Thymus (tissue), 14 donors: ENCODE measurements at places on chromosomes 16 and 17. TPM values are rescaled to one million over a fixed set of nuclear protein-coding genes. Genes with fewer than 3 reads are reported as not detected.

DNA sequence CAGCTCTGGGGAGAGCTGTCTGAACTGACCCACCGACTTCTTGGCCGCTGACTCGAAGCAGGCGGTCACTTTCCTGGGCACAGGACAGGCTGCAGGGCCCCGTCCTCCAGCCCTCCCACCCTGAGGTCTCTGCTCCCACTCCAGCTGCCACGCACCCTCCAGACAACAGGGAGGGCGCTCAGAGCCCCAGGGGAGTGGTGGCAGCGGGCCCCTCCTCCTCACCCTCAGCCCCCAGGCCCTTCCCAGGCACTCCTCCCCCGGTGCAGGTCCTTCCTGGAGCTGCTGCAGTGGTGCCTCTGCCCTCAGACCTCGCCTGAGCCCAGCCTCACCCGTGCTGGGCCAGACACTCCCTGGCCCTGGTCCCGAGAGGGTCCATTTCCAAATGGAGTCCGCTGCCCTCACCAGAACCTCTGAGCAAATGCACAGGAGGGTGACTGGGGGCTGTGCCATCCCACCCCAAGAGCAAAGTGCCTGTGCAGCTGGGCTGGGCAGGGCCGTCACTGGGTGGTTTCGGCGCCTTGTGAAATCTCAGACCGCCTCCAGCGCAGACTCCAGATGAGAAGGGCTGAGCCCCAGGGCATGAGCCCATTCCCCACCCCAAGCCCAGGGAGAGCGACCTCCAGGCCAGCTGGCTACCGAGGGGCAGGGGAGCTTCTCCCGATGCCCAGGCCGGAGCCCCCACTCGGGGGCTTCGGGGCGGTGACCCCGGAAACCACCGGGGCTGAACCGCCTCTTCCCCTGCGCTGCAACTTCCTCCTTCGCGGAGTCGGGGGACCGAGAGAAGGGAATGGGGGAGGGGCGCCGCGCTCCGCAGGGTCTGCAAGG lies 717 bp downstream of the CYBA start:
- peak; percentile 37 for DNase-seq

Gene CMTM1
- 5.1 TPM for total RNA-seq

GRCh38 chr16:87192452-87193073 lies 124.6 kb downstream of the C16orf95 start:
- no peak for DNase-seq

DNA sequence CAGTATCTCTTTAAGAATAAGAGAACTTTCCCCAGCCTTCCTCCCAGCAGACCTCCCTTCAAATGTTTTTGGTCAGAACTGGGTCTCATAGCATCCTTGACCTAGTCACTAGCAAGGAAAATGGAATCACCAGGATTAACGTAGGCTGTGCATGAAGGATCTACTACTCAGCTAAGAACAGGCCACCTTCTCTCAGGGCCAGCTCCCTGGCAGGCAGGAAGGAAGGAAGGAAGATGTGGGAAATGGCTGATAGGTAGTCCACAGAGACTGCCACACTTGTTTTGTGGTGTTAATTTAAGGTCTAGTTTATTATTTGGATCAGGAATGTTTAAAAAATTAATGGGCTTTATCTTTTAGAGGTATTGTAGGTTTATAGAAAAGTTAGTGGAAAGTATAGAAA lies 136.4 kb downstream of the SPECC1 start:
- DNase-seq, result no peak

Gene ACSM2B
- not detected for total RNA-seq

DNA sequence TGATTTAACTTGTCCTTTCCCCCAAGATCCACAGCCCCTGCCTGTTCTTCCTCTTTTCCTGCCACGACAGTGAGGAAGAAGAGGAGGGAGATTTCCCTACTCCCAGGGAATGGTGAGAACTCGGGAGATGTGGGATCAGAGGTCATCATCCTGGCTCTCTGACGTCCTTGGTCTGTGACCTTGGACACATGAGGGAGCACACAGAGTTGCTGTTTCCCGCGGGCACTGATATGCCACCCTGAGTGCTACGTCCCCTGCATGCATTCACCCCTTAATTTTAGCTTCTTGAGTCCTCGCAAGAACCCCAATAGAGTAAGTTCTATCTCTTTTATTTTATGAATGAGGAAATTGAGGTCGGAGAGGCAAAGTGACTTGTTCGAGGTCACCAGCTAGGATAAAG lies 85.4 kb downstream of the BMERB1 start:
- DNase-seq, result no peak

Gene TPSD1
- total RNA-seq, result 0.14 TPM

Gene TNFRSF17
- total RNA-seq, result 3.3 TPM

- DNase-seq, result no peak
Measured at GRCh38 chr17:11309850-11310249, 68.8 kb downstream of the SHISA6 start.

DNA sequence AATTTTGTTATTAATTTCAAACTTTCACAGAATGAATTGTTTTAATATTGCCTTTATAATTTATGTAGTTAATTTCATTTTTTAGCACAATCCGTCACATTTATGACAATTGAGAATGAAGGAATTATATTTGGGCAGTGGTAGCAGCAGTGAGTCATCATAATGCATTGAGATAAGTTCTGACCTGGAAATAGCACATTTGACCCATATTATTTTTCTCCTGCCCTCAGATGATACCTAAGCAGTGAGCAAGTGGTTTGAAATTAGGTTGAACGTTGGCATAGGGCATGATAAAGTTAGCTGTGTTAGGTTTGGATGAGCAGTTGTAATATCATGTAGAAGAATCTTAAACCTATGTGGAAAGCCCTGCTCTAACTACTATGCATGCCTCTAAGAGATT lies 1431.3 kb upstream of the CDH8 start:
- no peak for DNase-seq

DNA sequence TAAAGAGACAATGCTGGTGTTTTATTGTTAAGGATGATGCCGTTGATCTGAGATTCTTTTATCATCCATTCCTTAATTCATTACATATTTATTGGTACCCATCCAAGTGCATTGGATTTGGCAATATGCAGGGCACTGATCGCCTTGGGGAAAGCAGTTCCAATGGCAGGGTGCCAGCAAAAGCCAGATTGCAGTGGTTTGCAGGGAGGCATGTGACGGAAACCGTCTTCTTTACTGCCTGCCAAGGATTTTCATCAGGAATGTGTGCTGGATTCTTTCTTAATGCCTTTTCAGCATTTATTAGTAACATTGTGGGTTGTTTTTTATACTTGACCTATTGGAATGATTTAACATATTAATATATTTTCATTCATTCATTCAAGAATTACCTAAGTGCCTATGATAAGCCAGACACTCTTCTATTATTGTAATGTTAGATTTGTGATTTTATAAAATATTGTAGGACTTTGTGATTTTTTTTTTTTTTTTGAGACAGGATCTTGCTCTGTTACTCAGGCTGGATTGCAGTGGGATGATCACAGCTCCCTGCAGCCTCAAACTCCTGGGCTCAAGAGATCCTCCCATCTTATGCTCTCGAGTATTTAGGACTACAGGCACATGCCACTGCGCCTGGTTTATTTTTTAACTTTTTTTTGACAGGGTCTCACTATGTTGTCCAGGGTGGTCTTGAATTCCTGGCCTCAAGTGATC lies 93.4 kb upstream of the TNRC6A start:
- no peak for DNase-seq

Gene KRTAP4-9
- not detected for total RNA-seq

DNA sequence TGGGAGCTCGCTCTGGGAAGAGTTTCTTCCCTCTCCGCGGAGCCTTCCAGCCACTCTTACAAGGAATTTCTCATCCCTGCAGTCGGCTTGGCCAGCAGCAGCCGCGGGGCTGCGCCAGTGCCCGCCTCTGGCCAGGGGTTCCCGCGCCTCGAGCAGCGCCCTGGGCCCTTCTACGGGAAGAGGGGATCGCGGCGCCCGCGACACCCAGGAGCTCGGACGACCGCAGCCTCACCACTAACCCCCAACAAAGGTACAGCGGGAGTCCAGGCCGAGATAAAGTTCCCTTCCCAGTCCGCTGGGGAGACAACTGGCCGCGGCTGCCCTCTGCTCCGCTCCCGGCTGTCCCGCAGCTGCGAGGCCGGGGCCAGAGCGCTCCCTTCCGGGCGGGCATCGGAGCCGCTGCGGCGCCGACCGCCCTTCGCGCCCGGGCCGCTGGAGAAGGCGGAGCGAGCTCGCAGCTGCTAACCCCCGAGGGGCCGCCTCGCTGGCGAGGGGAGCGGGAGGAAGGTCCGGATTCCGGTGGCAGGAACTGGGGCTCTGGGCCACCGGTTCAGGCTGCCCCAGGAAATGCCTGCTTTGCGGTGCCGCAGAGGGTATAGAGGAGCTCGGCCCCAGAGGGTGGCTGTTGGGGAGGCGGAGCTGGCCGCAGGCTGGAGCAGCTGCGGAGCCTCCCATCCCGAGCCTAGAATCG lies 3.6 kb upstream of the HS3ST3B1 start:
- no peak for DNase-seq
